ENCODE measurements at places on chromosomes 12 and 14.

DNA sequence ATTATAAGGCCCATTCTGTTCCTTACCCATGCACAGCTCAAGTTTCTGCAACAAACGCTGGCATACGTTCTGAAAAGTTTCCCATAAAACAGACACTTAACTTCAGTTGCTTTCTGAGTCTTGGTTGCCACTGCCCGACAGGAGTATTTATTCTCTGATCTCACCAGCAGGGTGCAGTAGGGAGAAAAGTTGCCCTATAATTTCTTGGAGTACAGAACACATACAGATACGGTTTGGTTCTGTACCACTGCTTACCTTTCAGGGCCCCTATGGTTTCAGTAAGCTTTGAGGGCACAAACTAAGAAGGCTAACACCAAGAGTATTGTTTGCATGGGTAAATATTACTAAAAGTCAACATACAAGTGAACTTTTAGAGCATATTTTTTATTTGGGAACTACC lies 77.9 kb downstream of the SPATA7 start:
- peak; percentile 14 for DNase-seq

- no peak for DNase-seq
Measured at GRCh38 chr14:70906793-70907175, 475 bp upstream of the PCNX1 start.

- DNase-seq = no peak
Measured at GRCh38 chr12:50746431-50746830, 17.5 kb upstream of the ATF1 start.

DNA sequence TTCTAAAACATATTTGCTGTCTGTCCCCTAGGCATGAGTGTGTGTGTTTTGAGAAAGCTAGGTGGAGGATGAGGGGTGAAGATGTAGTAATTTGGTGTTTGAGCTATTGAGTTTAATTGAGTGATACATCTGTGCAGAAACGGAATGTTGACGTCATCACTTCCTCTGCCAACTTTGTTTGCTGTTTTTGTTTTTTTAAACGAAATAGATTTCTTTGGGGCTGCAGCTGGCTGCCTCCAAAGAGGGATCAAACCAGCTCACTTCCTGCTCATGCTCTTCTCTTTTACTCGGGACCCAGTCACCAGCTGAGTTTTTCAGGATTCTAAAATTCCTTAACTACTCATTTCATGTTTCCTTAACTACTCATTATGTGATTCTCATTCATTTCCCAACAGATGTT lies 19.5 kb upstream of the CRACR2A start:
- no peak for DNase-seq

DNA sequence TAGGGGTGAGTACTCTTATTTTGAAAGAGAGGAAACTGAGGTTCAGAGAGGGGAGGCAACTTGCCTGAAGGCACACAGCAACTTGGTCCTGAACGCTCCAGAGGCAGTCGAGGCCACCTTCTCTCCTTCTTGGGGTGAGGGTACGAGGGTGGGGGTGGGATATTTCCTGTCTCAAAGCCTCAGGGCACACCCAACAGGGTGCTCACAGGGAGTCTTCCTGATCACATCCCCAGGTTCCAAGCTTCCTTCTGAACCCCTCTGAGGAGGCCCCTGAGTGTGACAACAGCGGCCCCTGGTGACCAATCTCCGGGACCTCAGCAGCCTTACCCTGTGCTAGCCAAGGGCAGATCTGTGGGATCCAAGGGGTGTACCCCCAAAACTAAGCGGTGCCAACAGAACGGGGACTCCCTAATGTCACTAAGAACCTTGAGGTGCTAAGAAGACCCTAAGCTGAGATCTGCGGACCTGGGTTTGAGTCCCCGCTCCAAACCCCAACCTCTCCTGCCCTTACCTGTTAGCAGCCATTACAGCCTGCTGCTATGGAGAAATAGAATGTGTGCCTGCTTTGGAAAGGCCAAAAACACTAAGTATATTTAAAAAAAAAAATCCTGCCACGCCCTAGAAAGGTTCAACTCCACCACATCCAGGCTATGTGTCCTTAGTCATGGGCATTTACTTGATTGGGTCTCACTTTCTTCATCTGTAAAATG lies 57.9 kb downstream of the TRPV4 start:
- peak; percentile 84 for DNase-seq

- DNase-seq = no peak
Measured at GRCh38 chr14:63551332-63551731, 8.2 kb upstream of the PPP2R5E start.

DNA sequence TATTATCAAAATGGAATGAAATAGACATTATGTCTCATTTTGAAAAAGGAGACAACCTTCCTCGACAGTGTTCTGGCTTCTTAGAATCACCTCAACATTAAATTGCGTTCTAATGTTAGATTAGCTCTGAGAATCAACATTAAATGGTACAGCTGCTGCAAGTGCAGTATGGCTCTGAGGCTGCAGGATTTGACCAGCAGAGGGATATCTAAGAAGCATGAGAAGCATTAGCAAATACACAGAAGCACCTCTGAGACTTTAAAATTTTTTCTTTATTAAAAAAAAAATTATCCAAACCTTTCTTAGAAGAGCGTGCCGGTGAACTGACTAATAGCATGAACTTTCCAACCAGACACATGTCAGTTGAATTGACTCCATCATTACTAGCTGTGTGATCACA lies 253.4 kb upstream of the LRIG3 start:
- no peak for DNase-seq

DNA sequence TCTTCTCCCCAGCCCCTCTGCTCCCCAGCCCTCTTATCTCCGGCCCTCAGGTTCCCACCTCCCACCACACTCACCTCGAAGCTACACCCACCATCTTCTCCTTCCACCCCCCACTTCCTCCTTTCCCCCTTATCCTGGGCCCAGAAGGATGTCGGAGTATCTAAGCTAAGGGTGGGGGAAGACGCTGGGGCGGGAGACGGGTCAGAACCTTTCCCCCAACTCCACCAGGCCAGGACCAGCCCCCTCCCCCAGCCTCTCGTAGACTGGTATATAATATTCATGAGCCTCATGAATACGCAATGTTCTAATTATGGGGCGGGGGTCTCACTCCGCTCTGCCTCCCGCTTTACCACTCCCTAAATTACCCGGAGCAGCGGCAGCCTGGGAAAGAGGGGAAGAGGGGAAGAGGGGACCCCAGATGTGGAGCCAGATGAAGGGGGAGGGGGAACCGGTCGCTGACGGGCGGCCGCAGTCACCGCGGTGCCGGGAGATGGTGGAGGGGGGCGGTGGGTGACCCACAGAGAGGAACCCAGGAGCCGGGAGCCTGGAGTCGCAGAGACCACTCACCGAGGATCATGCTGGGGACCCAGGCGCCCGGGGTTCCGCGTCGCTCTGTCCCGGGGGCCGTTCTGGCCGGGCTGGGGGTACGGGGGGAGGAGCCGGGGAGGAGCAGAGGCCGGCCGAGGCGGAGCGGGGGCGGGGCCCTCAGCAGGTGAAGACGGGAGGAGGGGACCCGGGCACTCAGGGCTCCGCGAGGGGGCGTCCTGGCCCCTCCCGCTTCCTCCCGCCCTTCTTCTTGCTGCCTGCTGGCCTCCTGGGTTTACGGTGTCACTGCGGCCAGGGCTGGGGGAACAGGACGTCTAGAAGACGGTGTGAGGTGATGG lies 6.4 kb upstream of the ZNF385A start:
- DNase-seq = peak; percentile 71

- no peak for DNase-seq
Measured at GRCh38 chr14:60662982-60663381, 13.7 kb upstream of the SIX1 start.

DNA sequence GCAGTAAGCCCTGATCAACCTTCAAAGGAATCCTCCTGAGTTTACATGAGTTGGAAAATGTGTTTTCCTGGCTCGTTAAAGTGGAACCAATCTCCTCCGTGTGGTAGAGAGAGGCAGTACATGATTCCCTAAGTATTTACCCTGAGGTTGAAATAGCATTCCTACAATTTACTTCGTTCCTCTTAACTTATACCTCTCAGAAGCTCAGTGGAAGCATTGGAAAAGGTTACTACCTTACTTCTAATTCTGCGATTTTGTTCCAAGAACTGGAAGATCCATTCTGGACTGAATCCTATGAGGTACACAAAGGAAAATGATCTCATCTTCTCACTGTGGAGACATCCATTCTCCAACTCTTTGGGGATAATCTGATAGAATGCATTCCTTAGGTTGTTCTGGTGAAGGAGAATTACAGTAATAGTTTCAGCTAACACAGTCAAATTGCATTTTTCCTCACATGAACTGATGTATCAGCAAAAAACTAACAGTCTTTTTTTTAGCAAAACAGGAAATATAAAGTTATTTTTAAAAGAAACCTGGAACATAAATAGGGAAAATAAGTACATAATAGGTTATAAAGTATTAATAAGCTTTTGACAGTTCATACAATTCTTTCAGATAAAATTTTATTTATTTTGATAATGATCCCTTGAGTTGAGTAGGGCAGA lies 475.6 kb downstream of the PDZRN4 start:
- no peak for DNase-seq

- DNase-seq = no peak
Measured at GRCh38 chr14:90612801-90613200, 203.4 kb downstream of the TTC7B start.

DNA sequence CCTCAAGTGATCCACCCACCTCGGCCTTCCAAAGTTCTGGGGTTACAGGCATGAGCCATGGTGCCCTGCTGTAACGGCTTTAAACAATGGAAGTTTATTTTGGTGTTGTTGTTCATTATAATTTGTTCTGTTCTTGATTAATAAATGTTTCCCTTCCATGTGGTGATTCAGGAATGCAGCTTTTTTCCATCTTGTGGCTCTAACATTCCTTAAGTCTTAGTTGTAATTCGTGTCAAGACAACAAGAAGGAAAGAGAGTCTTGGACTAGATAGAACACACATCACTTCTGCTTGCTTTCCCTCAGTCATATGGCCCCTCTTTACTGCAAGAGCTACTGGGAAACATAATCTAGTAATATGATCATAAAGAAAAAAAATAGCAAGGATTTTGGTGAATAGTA lies 211.6 kb downstream of the SLC6A15 start:
- DNase-seq = no peak

DNA sequence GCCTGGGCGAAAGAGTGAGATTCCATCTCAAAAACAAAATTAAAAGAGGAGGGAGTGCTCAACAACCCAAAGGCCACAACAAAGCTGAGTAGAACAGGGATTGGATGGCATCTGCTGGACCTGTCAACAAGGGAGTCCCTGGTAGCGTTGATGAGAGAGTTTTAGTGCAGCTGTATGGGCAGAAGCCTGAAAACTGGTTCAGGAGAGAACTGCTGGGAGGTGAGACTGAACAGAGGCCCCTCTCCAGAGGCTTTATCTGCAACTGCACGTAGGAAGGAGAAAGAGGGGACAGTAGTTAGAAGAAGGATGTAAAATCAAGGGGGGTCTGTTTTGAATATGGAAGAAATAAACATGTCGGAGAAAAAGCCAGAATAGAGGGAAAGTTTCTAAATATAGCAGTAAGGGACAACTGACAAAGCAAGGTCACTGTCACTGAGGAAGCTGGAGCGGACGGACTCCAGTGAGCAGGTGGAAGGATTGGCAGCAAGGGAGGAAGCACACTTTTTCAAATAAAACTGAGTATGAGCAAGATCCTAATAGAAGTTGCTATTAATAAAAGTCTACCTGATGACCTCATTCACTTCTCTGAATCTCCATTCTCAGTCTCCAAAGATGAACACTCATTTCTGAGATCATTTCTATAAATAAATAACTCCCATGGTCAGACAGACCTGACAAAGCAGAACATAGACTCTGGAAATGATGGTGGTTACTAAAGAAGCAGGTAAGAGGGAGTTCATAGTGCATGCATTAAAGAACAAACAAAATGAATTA lies 11.8 kb upstream of the ATF1 start:
- no peak for DNase-seq

DNA sequence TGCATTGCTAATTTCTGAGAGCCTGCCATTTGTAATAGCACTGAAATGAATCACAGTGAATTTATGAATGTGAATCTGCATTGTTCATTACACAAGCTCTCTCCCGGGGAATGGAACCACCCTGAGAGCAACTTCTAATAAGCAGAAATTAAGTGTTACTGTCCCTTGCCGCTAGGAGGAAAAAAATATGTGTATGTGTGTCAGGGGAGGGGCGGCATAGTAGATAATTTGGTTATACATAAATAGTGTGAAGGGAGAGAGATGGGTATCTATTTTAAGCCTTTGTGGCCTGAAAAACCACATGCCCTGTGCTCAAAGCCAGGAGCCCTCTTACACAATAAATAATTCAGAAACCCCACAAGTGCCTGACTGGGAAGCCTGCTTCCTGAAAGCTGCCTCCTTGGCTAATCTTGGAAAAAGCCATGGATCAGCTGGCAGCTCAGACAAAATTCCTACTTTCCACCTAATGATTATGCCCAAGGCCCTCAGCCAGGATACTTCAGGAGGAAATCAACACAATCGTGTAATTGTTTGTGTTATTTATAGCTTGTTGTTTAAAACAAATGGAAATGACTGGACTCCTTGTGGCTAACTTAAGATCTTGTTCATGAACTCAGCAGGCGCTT lies 366.2 kb upstream of the KITLG start:
- no peak for DNase-seq

DNA sequence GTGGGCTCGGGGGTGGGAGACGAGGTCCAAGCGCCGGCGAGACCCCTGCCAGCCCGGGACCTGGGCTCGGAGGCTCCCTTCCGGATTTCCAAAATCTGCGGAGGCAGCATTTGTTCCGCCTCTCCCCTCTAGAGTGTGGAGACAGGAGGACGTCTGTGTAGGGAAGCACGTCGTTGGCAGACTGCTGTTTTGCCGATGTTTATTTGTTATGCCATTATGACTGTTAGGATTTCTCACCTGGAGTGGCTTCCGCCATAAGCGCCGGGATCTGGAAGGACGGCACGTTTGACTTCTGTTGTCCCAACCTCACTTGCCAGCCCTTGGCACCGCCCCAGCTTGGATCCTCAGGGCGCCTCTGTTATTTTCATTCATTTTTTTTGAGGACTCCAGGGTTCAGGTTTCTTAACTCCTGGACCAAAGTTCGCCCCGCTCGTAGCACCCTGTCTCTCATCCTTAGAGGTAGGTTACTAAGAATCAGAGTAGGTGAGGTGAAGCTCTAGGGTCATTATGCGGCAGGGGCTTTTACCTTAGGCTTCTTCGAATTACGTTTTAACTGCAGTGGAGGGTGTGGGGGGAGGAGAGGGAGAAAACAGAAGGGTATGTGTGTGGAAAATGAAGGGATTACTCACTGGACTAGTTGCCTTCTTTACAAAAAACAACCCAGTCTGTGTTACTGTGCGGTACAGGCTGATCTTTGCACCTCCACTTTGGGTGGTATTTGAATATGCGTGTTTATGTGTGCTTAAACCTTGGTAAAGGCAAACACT lies 547 bp upstream of the PYGL start:
- DNase-seq = peak; percentile 22

- DNase-seq = no peak
Measured at GRCh38 chr14:71686677-71687076, 245.6 kb upstream of the RGS6 start.

- no peak for DNase-seq
Measured at GRCh38 chr12:109864916-109865315, 15.4 kb downstream of the GLTP start.

DNA sequence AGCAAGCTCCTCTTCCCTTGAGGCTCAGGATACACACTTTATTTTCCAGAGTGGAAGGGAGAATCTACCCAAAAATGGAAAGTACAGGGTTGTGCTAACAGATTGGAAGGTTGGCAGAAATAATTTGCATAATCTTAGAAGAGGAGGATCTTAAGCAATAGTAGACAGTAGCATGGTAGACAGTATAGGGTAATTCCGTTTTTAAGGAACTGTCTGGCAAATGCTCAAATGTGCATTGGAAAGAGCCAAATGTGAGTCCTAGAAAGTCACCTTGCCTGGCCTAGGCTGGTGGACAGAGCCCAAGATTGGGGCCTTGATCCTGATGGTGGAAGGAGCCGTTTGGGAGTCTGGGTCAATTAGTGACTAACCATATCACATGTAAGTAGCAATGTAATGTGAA lies 13.1 kb upstream of the CARMIL3 start:
- DNase-seq = no peak
